Caudate nucleus (tissue), 63 donors: ENCODE measurements at places on chromosomes 2 and 18.

DNA sequence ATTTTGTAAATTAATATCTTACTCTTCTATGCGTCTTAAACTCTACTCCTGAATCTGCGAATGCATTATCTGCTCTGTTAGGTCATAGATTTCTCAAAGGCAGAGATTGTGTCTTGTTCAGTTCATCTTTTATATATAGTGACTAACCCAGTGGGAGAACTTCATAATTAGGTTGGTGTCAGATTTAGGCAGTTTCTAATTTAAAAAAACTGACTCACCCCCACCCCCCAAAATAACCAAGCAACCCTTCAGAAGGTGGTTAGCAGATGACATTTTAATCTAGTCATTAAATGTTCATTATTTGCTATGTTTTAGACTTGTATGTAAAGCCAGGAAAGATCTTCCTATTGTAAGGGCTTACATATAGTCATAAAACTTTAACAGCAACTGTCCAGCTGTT is 10.4 kb downstream of the SERPINB12 start:
- no peak for DNase-seq

- no peak for DNase-seq
Observed at GRCh38 chr2:101912545-101912944, 79.2 kb upstream of the IL1R2 start.

DNA sequence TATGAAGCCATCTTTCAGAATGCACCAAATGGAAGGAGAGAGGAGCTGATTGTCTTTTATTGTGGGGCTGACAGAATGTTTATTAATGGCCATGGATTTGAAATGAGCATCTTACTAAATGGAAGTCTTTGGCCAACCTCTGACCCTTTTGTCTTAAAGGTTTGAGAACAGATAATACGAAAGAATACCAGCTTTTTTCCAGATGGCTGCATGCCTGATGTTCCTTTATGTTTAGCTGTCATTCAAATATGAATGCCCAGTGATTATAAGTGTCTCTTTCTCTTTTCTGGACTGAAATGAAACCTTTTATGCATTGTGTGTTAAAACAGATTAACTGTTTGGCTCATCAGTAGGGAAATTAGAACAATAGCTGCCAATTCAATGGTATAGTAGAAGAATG is 46.0 kb downstream of the PARD3B start:
- DNase-seq, result no peak

- no peak for DNase-seq
Observed at GRCh38 chr2:142687509-142687908, 190.0 kb upstream of the KYNU start.

GRCh38 chr2:178374865-178375264 is 76.1 kb downstream of the PRKRA start:
- no peak for DNase-seq

GRCh38 chr2:124186801-124187200 is 161.7 kb downstream of the CNTNAP5 start:
- DNase-seq, result no peak

DNA sequence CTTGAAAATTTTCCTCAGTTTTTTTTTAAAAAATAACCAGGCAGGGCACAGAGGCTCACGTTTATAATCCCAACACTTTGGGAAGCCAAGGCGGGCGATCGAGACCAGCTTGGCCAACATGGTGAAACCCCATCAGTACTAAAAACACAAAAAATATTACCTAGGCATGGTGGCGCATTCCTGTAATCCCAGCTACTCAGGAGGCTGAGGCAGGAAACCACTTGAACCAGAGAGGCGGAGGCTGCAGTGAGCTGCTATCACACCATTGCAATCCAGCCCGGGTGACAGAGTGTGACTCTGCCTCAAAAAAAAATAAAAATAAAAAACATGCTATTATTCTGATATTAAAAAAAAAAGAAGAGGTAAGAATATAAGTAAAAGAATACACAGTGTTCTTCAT is 191.0 kb downstream of the ZEB2 start:
- DNase-seq, result no peak

DNA sequence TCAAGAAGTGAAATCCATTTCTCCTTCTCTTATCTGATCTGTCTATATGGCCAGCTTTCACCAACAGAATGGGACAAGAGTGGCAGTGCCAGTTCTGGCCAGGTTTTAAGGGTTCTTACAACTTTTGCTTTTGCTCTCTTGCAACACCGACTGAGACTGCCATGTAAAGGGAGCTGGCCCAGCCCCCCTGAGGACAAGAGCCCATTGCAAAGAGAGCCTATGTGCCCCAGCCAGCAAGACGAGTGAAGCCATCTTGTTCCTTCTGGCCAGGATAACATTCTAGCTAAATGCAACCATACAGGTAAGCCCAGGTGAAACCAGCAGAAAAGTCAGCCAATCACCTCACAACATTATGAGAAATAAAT is 101.0 kb upstream of the RND3 start:
- DNase-seq, result no peak

- DNase-seq, result no peak
Observed at GRCh38 chr2:70161069-70161534, 29.7 kb downstream of the C2orf42 start.

- DNase-seq, result no peak
Observed at GRCh38 chr18:43068781-43069180, 46.7 kb downstream of the RIT2 start.

DNA sequence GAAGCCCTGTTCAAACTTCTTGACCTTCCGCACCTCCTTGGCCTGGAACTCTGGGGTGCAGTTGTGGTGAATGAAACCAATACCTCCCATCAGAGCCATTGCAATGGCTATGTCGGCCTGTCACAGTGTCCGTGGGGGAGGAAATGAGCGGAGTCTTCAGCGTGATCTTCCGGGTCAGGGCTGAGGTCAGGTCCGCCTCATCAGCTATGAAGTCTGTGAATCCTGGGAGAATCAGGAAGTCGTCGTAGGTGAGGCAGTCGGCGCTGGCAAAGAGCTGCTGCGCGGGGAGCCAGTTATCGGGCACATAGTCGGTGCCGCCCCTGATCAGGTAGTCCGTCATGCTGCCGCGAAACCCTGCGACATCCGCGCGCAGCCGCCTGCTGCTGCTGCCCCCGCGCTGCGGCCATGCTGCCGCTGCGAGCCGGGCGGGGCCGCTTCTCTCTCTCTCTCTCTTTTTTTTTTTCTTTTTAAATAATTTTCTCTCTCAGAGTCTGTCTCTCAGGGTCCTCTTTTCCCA is 154.1 kb upstream of the ZSWIM2 start:
- DNase-seq, result no peak

- DNase-seq, result no peak
Observed at GRCh38 chr2:169118060-169118459, 48.7 kb downstream of the DHRS9 start.

GRCh38 chr18:28728891-28729290 is 552.0 kb upstream of the CDH2 start:
- no peak for DNase-seq

DNA sequence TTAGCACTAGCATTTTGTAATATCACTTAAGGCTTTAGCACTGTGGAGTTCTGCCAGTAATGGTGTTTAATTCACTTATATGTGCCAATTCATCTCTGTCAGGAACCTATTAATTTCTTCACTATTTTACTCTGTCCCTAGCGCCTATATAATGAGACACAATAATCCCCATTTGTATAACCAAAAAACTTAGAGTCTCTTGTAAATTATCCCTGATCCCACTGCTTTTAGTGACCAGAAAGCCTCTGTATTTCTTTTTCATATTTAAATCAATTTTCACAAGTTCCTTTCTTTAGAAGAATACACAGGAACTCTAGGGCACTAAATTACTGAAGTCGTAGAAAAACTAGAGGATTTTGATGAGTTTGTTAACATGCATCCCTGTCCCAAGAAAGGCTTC is 242.7 kb upstream of the NRP2 start:
- no peak for DNase-seq

DNA sequence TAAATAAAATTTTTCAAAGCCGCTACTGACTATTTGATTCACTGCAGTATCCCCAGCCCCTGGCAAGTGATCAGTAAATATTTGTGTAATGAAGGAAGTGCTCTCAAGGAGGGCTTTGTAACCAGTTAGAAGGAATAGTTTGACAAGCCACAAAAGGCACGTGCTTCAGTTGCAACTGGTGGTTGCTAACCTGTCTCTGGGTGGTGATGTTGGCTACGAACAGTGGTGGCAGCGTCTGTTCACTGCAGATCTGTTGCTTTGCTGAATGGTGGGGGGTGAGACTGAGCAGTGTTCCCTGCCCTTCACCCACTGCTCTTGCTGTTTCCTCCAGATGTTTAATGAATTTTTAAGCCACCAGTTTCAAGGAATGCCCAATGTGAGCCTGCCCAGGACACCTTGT is 73.9 kb upstream of the SIX2 start:
- DNase-seq, result no peak

GRCh38 chr18:51188024-51188701 is 9.3 kb downstream of the MEX3C start:
- DNase-seq, result no peak

GRCh38 chr2:182962641-182963040 is 75.6 kb downstream of the NCKAP1 start:
- no peak for DNase-seq
